ENCODE measurements at places on chromosomes 16 and 17. TPM values are rescaled to one million over a fixed set of nuclear protein-coding genes. Genes with fewer than 3 reads are reported as not detected.

DNA sequence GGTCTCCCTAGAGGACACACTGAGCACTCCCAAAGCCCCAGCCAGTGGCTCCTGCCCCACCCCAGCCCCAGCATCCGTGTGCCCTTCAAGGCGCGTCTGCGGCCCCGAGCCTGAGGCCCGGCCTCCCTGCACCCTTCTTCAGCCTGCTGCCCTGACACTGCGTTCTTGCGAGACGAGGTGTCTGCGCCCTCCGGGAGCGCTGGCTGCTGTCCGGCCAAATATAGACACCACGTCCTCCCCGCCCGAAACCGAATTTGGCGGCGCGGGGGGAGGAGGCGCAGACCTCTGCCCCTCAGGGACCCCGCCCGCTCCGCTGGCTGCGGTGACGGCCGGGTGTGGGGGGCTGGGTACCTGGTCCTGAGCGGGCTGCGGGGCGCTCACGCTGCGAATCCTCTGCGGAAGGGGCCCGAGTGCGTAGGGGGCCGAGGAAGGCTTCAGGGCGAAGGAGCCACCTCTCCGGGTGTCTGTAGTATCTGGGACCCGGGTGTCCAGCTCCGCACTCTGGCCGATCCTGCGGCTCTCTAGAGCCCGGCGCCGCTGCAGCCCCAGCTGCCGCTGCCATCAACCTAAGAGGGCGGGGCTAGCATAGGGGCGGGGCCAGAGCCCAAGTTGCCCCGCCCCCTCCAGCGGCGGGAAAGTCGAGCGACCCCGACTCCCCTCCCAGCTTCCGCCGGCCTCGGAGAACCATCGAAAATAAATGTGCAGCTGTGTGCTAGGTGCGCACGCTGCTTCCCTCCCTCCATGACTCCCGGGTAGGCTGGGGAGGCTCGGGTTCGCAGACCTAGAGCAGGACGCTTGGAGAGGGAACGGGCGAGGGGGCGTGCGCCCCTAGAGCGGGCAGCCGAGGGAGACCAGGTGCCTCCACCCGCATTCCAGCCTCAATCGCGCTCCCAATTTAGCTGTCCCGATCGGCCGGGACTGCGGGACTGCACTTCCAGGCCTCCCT lies at the start of gene CORO6:
Gene CORO6 (minus strand): TSS at position 576 of the 946 bp plus-strand sequence. CDS start 1,491 bp downstream, outside the sequence.
- DNase-seq: peak; percentile 66
- H3K36me3 ChIP-seq: no peaks in the 10 kb centered on the region
- peaks cover 43% of the 10 kb centered on the region for H3K4me1 ChIP-seq
- H3K27me3 ChIP-seq: peaks cover 16% of the 10 kb centered on the region

GP1BA gene
- not detected for total RNA-seq

HOXB1 gene
- total RNA-seq: not detected

DNA sequence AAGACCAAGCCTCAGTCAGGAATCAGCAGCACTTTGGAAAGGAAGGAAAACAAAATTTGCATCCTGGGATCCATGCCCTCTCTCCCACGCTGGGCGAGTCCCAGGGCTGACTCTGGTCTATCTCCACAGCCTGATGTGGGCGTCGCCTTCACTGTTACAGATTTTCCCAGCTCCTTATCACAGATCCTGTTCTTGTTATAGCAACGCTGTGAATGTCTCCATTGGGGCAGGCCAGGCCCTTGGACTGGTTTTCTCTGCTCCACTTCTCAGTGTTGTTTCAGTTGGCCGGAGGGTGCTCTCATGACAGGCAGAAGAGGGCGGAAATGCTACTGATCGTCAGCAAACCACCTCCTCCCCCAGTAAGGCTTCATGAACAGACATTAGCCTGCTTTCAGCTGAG lies 127.9 kb upstream of the CDH11 start:
- no peaks in the 10 kb centered on the region for H3K4me1 ChIP-seq
- no peak overlapping the region for H3K27ac ChIP-seq
- H3K4me3 ChIP-seq: no peak overlapping the region

DNA sequence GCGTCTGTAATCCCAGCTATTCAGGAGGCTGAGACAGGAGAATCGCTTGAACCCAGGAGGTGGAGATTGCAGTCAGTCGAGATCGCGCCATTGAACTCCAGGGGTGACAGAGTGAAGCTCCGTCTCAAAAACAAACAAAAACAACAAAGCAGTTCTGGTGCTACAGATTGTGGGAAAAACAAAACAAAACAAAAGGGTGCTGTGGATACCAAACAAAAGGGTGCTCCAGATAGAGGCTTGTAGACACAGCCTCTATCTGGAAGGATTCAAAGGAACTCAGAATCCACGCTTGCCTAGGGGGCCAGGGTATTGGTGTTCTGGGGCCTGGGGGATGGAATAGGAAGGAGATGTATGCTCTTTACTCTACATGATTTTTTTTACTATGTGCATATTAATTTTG lies 2.5 kb downstream of the MYLK3 start:
- DNase-seq: no peak
- no peaks in the 10 kb centered on the region for H3K27me3 ChIP-seq
- peaks cover 5% of the 10 kb centered on the region for H3K4me1 ChIP-seq
- no peak overlapping the region for H3K4me3 ChIP-seq
- H3K36me3 ChIP-seq: no peaks in the 10 kb centered on the region

FN3K gene
- total RNA-seq: 2.7 TPM

DNA sequence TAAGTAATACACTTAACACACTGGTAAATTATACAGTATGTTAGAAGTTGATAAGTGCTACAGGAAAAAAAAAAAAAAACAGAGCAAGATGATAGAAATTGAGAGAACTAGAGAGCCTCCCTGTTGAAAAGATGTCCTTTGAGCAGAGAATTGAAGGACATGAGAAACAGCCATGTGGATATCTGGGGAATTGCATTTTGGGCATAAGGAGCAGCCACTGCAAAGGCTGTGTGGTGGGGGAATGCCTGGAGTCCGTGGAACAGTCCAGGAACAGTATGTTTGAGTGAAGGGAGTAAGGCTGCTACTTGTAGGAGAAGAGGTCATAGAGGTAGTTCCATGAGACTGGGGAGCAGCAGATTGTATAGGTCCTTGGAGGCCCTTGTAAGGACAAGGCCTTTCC lies 178.4 kb downstream of the FTO start:
- H3K27ac ChIP-seq: no peak overlapping the region
- H3K4me3 ChIP-seq: no peak overlapping the region
- H3K27me3 ChIP-seq: no peaks in the 10 kb centered on the region
- peaks cover 17% of the 10 kb centered on the region for H3K36me3 ChIP-seq
- H3K4me1 ChIP-seq: no peaks in the 10 kb centered on the region

DNA sequence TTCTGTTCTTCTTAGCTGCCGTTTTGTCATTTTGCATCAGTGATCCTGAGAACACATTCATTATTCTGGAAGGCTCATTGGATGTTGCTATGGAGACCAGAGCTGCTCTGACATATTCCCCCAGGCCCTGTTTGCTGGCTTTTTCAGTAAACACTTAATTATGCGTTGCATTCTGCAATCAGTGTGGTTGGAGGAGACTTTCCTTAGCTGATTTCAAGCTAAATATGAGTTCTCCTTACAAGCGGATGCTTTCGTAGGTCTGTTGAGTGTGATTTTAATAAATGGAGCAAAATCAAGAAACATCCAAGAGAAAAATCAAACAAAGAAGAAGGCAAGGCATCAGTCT lies 38.2 kb upstream of the NUDT7 start:
- H3K36me3 ChIP-seq: no peaks in the 10 kb centered on the region
- no peaks in the 10 kb centered on the region for H3K4me1 ChIP-seq
- H3K27me3 ChIP-seq: peaks cover 38% of the 10 kb centered on the region
- H3K4me3 ChIP-seq: no peak overlapping the region

LRRC37A3 gene
- 22.5 TPM for total RNA-seq

DNA sequence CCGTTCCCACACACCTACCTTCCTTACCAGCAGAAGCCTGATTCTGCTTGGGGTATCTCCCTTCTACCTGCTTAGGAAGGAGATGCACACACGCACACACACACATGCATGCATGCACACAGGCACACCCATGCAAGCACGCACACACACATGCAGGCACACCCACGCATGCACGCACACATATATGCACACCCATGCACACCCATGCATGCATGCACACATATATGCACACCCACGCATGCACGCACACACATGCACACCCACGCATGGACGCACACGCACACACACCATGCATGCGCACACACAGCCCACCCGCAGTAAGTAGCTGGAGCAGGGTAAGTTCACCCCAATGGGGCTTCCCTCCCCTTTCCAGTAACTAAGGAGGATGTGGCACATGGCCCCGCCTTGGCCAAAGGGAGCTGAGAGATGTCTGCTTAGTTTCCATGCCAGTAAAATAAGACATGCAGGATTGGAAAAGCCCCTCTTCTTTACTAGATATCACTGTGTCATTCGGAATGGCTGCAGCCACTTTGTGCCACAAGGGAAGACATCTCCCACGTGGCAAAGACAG lies 33.7 kb downstream of the ADCY9 start:
- H3K27ac ChIP-seq: no peak overlapping the region
- no peaks in the 10 kb centered on the region for H3K27me3 ChIP-seq
- H3K4me3 ChIP-seq: no peak overlapping the region
- H3K36me3 ChIP-seq: peaks cover 6% of the 10 kb centered on the region

DNA sequence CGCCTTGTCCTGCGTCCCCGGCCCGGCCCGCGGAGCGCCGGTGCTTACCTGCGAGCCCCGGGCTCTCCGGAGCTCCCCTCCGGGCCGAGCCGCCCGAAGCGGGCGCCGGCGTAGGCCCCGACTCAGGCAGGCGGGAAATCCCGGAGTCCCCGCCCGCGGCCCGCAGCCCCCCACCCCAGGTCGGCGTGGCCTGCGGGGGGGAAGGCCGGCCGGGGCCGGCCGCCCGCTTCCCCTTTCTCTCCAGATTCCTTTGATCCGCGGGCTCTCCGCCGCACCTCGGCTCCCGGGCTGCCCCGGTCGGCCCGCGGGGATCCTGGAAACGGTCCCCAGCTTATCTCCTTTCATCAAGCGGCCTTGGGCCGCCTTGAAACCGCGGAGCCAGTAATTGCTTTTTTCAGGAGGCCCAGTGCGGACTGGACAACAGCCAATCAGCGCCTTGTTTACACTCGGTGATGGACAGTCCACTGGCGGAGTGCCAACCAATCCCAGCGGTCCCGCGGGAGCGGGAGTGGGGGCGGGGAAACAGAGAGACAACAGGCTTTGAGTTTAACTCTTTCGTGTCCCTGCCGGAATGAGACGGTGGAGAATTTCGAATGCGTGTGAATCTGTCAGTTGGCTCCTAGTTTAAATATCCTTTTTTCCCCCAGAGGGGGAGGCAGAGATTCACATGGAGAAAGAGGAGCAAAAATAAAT lies 1.4 kb upstream of the BAHCC1 start:
- H3K27me3 ChIP-seq: peaks cover 65% of the 10 kb centered on the region
- peak overlapping the region; percentile 75 for H3K27ac ChIP-seq
- H3K4me1 ChIP-seq: peaks cover 19% of the 10 kb centered on the region
- peak; percentile 70 for DNase-seq
- H3K36me3 ChIP-seq: peaks cover 10% of the 10 kb centered on the region

GRCh38 chr16:80803339-80804055 lies 901 bp downstream of the CDYL2 start:
- peaks cover 55% of the 10 kb centered on the region for H3K4me1 ChIP-seq
- no peaks in the 10 kb centered on the region for H3K27me3 ChIP-seq
- H3K36me3 ChIP-seq: peaks cover 29% of the 10 kb centered on the region
- peak overlapping the region; percentile 86 for H3K27ac ChIP-seq
